ENCODE measurements at places on chromosomes 3 and 15. TPM values are rescaled to one million over a fixed set of nuclear protein-coding genes. Genes with fewer than 3 reads are reported as not detected.

- peaks cover 18% of the 10 kb centered on the region for H3K4me1 ChIP-seq
- no peak overlapping the region for H3K27ac ChIP-seq
- 0 out of 2 replicates have a peak overlapping the region, but pooled peaks have one; percentile 39 for H3K4me3 ChIP-seq
- no peaks in the 10 kb centered on the region for H3K27me3 ChIP-seq
- DNase-seq: peak; percentile 57
Observed at GRCh38 chr3:23999012-23999641, 54.0 kb downstream of the NR1D2 start.

GRCh38 chr3:73213896-73214295, 152.4 kb downstream of the EBLN2 start:
- H3K4me1 ChIP-seq: peaks cover 8% of the 10 kb centered on the region
- H3K4me3 ChIP-seq: no peak overlapping the region
- DNase-seq: peak; percentile 50
- H3K27me3 ChIP-seq: peaks cover 5% of the 10 kb centered on the region

GRCh38 chr3:14844386-14845170, 25.8 kb downstream of the FGD5 start:
- peaks cover 24% of the 10 kb centered on the region for H3K27me3 ChIP-seq
- DNase-seq: no peak
- no peak overlapping the region for H3K4me3 ChIP-seq
- H3K36me3 ChIP-seq: no peaks in the 10 kb centered on the region
- no peak overlapping the region for H3K27ac ChIP-seq
- H3K4me1 ChIP-seq: no peaks in the 10 kb centered on the region

DNA sequence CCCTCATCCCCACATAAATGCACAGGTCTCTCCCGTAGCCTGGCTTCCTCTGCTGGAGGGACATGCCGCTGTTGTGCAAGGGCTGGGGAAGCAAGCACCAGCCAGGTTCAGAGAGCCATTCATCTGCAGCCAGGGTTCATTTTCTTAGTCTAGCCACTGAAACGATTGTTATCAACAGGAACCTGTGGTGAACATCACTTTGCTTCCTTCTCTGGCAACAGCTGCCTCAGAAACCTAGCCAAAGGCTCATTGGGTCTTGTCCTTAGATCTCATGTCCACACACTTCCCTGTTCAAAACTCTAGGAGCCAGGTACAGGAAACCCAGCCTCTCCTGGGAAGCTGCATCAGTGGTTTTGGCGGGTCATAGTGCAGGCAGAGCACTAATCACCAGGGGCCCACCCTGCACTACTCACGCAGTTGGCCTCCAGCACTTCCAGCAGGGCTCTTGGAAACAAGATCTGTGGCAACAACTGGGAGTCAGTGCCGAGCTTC, 47.0 kb downstream of the OXNAD1 start:
- H3K27ac ChIP-seq: no peak overlapping the region
- no peaks in the 10 kb centered on the region for H3K27me3 ChIP-seq
- 0 out of 2 replicates have a peak, but pooled peaks cover 15% of the 10 kb centered on the region for H3K36me3 ChIP-seq
- DNase-seq: no peak

DNA sequence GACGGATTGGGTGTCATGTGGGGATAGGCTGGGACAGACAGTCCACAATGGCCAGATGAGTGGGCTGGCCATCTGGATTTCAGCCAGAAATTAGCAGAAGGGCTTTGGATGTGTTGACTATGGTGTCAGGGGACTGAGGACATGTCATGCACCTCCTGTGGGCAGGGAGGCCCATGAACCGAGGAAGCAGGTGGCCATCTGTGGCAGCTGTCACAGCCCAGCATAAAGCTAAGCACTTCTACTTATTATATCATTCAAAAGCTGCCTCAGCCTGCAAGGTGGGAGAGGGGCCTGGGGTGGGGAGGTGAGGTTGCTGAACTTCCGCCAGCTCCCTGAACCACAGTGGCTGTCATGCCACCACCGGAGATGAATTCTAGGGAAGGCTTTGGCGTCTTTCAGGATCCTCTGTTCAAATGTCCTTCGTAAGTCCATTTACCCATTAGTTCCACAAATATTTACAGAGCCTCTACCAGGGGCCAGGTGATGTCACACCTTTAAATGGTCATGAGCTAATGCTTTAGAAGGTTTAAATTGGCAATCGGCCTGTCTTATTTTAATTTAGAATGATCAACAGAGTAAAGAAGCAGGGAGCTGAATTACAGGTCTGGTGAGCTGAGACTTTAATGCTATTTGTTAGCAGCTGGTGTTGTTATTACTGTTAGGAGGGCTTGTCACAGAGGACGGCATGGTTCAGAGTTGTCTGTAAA, 23.6 kb upstream of the CAV3 start:
- peaks cover 5% of the 10 kb centered on the region for H3K27me3 ChIP-seq
- H3K36me3 ChIP-seq: peaks cover 9% of the 10 kb centered on the region
- DNase-seq: no peak

DNA sequence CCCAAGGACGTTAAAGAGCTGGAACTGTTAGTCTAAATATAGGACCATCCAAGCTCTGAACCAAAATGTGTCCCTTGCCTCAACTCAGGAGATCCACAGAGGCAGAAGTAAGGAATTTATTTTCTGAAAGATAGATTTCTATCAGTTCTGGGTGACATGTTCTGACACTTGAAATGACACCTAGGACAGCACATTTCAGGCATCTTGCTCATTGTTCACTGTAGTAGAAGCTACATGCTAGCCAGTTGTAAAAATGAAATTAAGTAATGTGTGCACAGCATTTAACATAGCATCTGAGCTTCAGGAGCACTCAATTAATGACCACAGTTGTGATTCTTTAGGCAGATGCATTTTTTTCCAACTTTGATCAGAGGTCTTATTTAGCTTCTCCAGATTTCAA, 567 bp downstream of the CCR2 start:
- no peaks in the 10 kb centered on the region for H3K36me3 ChIP-seq
- H3K27me3 ChIP-seq: peaks cover 49% of the 10 kb centered on the region
- no peak for DNase-seq
- no peak overlapping the region for H3K4me3 ChIP-seq
- H3K27ac ChIP-seq: no peak overlapping the region

GRCh38 chr3:123632161-123632655, 47.4 kb upstream of the HACD2 start:
- peaks cover 60% of the 10 kb centered on the region for H3K36me3 ChIP-seq
- peak overlapping the region; percentile 47 for H3K27ac ChIP-seq
- H3K4me1 ChIP-seq: peaks cover 40% of the 10 kb centered on the region
- H3K4me3 ChIP-seq: peak overlapping the region; percentile 55
- peaks cover 31% of the 10 kb centered on the region for H3K27me3 ChIP-seq

Gene SPSB4
- not detected for total RNA-seq

Gene DUOXA1
- not detected for total RNA-seq

Gene CCRL2
- not detected for total RNA-seq

Measured in HFFc6 (cell line).